ENCODE measurements at places on chromosomes 12 and 14.

GRCh38 chr14:93522221-93522620 is 91.5 kb downstream of the UNC79 start:
- no peak for DNase-seq

DNA sequence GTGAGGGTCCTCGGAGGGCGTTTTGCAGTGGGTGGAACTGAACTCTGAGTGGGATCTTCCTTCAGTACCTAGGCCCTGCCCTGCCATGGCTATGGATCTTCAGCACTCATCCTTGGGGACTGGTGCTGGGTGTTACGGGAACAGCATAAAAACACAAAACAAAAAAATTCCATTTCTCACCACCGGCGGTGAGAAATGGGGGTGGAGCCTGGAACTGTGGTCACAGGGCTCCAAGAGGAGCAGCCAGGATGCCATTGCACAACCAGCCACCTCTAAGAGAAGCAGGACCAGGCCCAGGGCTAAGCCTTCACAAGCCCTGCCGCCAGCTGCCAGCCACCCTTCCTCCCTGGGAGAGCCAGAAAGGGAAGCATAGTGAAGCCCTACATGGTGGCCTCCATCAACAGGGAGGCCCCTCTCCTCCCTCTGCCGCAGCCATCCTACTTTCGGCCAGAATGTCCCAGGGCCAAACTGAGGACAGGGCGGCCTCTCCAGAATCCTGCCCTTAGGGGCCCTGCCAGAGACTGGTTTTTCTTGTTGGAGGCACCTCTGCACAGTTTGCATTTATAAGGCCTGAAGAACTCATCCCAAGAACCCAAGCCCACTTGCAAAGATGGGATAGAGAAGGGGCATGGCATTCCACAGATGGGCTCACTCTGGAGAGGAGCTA is 76.5 kb downstream of the VCPKMT start:
- DNase-seq: no peak

GRCh38 chr12:104234926-104235499 is 19.4 kb downstream of the TXNRD1 start:
- no peak for DNase-seq

- no peak for DNase-seq
These were observed 72.0 kb downstream of the NCOR2 start for GRCh38 chr12:124495194-124495983.

- DNase-seq: no peak
These were observed 15.9 kb downstream of the UBE2N start for GRCh38 chr12:93425736-93426411.

GRCh38 chr14:23929136-23929535 is 24.4 kb upstream of the DHRS4 start:
- no peak for DNase-seq

DNA sequence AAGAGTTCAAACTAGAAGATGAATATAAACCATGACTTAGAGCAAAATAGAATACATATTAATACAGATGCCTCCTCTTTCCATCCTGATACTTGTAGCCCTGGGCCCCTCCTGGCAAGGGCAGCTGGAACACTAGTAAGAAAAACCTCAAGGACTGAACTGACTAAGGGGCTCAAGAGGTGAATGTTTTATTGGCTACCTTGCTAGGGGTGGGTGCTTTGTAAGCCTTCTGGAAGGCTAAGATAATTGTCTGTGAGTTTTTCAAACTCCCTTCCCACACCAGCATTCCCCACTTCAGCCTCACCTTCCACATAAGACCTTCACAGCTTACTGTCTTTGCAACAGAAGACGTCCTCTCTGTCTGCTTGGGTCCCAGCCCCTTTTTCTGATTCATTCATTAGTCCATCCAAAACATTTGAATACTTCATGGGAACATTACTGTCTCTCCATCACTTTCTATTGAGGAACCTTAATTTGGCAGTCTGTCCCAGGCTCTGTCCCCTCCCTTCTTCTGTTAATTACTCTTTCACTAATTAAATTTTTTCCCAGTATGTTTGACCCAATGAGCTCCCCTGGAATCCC is 1.1 kb upstream of the MARCHF9 start:
- no peak for DNase-seq

- DNase-seq: no peak
These were observed 46.2 kb upstream of the DIP2B start for GRCh38 chr12:50458606-50459005.

GRCh38 chr12:71243370-71243769 is 85.6 kb upstream of the TSPAN8 start:
- no peak for DNase-seq

DNA sequence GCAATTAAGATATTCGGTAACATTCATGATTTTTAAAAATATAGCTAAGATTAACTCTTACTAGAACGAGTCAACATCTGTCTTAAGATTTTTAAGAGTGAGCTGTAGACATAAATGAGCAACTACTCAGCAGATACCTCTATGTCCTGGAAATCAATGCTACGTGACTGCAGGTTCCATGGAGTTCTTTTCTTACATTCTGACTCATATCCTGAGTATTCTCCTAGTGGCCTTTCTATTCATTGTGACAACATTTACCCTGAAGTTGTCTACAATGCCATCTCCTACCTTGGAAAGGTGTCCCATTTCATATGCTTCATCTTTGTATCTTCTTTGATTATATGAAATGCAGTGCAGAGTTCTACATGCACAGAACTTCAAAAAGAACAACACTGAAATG is 59.9 kb downstream of the PKP2 start:
- DNase-seq: no peak

- DNase-seq: no peak
These were observed 9.5 kb downstream of the HSP90AA1 start for GRCh38 chr14:102077382-102077709.

DNA sequence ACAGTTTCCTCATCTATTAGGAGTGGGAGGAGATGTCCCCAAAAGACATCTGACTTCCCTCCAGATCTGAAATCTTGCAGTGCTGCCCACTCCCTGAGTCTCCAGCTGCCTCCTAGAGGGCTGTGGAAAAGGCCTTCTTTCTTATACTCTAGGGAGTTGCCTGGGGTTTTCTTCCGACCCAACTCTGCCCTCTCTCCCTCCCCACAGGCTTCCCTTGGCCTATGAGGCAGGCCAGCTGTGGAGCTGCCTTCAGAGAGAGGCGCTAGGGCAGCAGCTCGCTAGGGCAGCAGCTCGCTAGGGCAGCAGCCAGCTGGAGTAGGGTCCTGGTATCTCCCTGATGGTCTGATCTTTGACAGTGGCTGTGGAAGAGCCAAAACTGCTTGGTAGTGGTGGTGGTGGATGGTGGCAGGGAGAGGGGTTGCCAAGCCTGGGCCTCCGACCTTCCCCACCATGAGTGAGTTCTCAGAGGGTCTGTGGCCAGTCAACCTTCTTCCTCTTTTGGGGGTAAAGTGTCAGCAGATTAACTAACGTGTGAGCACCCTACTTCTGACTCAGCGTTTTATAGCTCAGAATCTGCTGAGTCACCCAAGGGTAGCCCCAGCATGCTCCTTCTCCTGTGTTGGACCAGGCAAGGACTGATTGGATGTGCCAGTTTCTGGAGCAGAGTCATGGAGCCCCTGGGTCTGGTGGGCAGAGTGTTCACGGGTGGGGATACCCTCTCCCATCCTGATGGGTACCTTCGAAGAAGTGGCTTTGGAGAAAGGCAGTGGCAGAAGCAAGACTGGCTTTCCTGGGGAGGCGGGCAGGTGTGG is 2.3 kb downstream of the SLC48A1 start:
- DNase-seq: no peak

GRCh38 chr12:130162267-130162666 is at the start of gene FZD10:
FZD10 (plus strand) TSS chr12:130162464; CDS start chr12:130162943, 479 bp downstream.
- DNase-seq: no peak

- no peak for DNase-seq
These were observed 14.8 kb upstream of the SH2B3 start for GRCh38 chr12:111390910-111391309.

DNA sequence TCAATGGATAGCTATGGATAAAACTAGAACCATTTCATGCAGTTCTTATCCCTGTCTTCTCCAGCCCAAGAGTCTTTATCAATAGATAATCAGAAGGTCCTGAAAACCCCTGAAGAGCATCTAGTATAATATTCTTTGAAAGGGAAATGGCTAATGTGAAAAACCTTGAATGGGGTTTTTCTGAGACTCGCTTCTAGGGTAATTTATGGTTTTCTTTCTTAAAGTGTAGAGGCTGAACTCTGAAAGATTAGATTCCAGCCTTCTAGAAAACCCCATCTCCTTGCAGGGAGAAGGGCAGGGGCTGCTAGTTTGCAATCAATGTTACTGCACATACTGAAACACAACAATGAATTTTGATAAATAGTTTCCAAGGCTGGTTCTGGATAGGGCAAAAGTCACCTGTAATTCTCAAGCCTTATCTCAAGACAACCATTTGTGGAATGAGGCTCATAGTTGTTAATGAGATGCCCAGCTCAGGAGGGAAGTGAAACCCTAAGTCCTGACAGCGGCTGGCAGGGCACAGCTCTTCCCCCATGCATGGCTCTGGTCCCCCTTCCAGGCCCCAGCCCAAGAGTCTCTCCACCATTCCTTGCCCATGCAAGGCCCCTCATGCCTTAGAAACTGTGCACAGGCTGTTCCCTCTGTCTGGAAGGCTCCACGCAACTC is 33.7 kb upstream of the PYGL start:
- DNase-seq: no peak

DNA sequence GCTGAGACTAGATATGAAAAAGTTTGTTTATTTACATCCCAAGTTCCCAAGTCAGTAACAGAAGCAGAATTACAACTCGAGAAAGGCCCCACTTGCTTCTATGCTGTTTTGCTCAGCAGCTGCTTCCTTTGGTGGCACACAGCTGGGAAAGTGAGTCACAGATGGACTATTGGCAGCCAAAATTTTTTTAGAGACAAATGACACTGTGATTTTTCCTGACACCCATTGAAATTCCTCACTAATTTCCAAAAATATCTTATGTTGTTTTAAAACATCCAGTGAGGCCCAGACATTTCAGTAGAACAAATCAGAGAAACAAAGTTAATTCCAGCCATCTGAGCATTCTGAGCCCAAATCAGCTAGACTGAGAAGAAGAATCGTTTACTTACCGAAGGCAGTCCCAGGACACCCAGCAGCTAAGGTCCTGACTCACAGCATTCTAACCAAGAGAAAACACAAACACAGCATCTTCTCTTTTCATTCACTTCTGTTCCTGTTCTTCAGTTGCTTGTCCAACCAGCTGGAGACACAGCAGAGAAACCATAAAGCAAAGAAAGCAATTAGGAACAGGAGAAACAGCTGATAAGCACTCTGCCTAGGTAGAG is 188.3 kb downstream of the DAD1 start:
- no peak for DNase-seq

DNA sequence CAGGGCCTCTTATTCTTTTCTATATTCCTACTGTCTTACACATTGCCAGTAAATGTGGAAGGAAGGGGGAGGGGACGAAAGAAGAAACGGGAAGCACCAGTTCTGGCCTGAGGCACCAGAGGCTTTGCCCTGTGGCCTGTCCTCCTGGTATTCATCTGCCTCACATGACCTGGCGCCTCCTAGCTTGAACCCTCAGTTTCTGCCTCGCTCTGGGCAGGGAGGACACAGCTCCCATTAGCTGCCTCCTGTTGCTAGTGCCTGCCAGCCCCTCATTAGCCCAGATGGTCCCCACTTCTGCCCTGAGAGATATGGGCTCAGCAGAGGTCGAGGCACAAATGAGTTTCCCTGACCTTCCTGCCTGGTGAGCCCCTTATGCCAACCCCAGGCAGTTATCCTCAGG is 3.0 kb upstream of the PLEKHG6 start:
- no peak for DNase-seq

- no peak for DNase-seq
These were observed 30.1 kb downstream of the CLEC1A start for GRCh38 chr12:10068644-10069043.

GRCh38 chr12:111759991-111760390 is 6.7 kb upstream of the ALDH2 start:
- no peak for DNase-seq

DNA sequence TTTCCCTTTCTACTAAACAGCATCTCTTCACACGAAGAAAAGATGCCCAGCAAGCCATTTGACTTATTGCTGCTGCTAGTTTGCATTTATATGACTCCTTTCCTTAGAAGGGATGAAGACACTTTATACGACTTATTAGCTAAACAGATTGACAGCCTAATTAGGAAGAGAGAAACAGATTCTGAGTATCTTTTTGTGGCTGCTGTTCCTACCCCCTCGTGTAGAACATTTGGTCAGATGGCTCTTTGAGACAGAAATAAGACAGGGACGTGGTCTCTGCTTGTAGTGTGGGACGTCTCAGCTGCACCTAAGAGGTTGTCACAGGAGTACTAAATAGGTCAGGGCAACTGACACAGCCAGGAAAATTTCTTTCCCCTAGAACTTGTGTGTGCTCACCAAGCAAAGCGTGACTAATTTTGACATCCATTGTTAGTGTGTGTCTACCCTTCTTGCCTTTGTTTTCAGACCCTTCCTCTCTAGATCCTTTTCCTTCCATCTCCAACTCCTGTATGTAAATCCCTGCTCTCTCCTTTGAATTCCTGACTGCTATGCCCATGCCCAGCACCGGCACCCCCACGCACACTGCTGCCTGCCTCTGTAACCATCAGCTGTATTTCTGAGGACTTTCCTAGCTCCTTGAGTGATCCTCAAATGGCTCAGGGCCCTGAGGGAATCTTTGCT is 83.2 kb downstream of the DAD1 start:
- DNase-seq: no peak

- DNase-seq: no peak
These were observed 48.2 kb downstream of the CALM1 start for GRCh38 chr14:90445011-90445410.

DNA sequence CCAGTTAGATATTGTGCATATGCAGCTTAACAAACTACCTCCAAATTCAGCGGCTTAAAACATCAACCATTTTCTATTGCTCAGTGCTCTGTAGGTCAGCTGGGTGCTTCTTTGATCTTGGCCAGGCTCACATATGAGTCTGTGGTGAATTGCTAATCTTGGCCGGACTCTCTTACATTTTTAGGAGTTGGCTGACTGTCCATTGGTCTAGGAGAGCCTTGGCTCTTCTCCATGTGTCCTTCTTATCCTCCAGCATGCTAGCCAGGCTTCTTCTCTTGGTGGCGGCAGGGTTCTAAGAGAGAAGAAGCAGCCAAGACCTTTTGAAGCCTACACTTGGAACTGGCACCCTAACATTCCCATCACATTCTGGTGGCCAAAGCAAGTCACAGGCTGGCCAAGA is 174.3 kb upstream of the PWP1 start:
- no peak for DNase-seq

- DNase-seq: no peak
These were observed 89.0 kb downstream of the PTPRR start for GRCh38 chr12:70831543-70831942.

DNA sequence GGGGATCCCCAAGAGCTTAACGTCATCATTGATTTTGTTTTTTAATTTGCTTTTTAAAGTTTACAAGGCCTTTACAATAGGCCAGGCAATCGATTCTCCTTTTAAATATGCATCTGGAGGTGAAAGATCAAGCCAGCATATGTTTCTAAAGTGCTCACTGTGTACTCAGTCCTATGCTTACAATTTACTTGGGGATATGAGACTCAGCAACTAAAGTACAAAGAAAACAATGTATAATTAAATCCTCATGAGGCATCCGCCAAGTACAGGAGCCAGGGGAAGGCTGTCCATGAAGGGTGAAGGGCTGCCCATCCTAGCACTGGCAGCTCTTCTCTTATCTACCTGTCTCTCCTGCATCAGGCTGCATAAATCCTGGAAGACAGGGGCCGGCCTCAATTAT is 11.8 kb downstream of the CCDC92 start:
- DNase-seq: no peak

All from stimulated activated CD8-positive, alpha-beta memory T cell treated with anti-CD3 and anti-CD28 coated beads, Interleukin-15, amount 100 ng/mL, for 24 hours (primary cell).